Calu3 (cell line): ENCODE measurements at places on chromosomes 12 and 14. TPM values are rescaled to one million over a fixed set of nuclear protein-coding genes. Genes with fewer than 3 reads are reported as not detected.

Gene KLRB1
- not detected in 2 replicates for total RNA-seq

DNA sequence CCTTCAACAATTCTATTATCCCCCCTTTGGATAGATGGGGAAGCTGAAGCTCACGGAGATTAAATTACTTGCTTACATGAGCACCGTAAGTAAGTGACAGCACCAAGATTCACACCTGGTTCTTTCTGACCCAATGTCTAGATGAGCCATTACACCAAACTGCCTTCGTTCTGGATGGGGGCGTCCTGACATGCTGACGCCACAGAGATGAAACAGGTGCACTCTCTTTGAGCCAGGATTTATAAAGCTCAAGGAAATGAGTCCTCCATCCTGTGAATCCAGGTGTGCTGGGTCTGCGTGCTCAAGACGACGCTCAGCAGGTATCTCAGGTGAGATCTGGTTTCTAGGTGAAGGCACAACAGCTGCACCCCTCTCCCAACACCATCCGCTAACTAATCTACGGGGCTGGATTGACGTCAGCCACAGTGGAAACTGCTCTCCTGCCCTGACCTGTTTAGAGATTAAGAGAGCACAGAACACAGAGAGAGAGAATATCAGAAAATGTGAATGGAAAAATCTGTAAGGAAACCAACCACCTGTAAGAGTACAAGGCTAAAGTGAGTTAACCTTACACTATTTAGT is 61.6 kb downstream of the KSR2 start:
- no peak for DNase-seq
- H3K27me3 ChIP-seq = no peaks in the 10 kb centered on the region
- H3K4me1 ChIP-seq = no peaks in the 10 kb centered on the region
- H3K36me3 ChIP-seq = no peaks in the 10 kb centered on the region
- H3K4me3 ChIP-seq = no peak overlapping the region

Gene BEGAIN
- total RNA-seq = 0.26 and 0.37 TPM in 2 replicates

Gene SLC2A3
- total RNA-seq = 0.37 TPM in 1 of 2 replicates, not detected in the other

Gene SLCO1B1
- total RNA-seq = 1.4 and 1.7 TPM in 2 replicates

GRCh38 chr12:57090490-57090889 is 1.6 kb downstream of the NAB2 start:
- H3K4me1 ChIP-seq = peaks cover 62% of the 10 kb centered on the region
- DNase-seq = no peak
- H3K27me3 ChIP-seq = no peaks in the 10 kb centered on the region
- H3K36me3 ChIP-seq = peaks cover 94% of the 10 kb centered on the region
- peak overlapping the region; percentile 91 for H3K4me3 ChIP-seq
- H3K27ac ChIP-seq = peak overlapping the region; percentile 23

DNA sequence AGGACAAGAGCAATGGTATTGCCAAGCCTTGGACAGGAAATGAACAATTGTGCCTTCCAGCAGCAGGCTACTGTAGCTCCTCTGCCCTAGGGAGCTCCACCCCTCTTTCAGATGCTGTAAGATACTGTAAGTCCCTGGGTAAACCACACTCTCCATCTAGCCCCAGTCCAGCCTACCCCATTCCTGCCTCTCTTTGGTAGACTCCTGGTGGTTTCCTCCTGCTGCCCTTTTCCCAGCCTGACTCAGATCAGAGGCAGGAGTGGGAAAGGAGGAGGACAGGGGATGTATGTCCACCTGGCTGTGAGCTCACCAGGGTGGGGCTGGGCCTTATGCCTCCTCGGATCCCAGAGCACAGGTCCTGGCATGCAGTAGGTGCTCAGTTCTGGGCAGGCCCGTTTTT is 174.6 kb downstream of the ESRRB start:
- no peak overlapping the region for H3K4me3 ChIP-seq
- no peak for DNase-seq
- H3K27me3 ChIP-seq = peaks cover 27% of the 10 kb centered on the region
- H3K4me1 ChIP-seq = no peaks in the 10 kb centered on the region
- H3K27ac ChIP-seq = no peak overlapping the region

DNA sequence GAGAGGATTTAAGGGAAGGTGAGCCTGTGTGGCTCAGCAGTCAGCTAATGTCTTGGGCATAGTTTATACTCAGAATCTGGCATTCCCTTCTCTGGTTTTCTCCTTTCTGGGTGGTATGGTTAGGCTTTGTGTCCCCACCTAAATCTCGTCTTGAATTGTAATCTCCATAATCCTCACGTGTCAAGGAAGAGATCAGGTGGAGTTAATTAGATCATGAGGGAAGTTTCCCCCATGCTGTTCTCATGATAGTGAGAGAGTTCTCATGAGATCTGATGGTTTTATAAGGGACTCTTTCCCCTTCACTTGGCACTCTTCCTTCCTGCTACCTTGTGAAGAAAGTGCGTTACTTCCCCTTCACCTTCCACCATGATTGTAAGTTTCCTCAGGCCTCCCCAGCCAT is 169.8 kb upstream of the PELI2 start:
- H3K4me3 ChIP-seq = no peak overlapping the region
- no peaks in the 10 kb centered on the region for H3K27me3 ChIP-seq
- H3K27ac ChIP-seq = no peak overlapping the region

DNA sequence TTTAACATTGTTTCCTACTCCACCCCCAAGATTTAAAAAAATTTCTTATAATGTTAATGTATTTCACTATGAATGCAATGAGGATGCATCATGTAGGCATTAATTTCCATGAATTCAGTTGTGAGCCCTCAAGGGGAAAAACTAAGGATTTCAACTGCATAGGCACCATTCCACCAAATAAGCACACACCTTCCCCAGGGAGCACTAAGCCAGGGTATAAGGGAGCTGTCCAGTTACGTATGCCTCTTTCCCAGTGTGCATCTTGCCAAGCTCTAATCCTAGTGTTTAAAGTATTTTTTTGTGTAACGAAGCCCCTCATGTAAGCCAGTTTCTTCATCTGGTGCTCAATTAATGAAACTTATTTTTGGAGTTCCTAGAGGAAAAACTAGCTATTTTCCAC is 6.6 kb downstream of the FERMT2 start:
- H3K27ac ChIP-seq = no peak overlapping the region
- H3K27me3 ChIP-seq = no peaks in the 10 kb centered on the region
- no peak for DNase-seq
- peaks cover 10% of the 10 kb centered on the region for H3K4me1 ChIP-seq
- peaks cover 12% of the 10 kb centered on the region for H3K36me3 ChIP-seq
